ENCODE measurements at places on chromosomes 12 and 14. TPM values are rescaled to one million over a fixed set of nuclear protein-coding genes. Genes with fewer than 3 reads are reported as not detected.

The SMOC1 gene
- total RNA-seq = 2.9 TPM

The CABP1 gene
- not detected for total RNA-seq

The LIN7A gene
- 25.6 TPM for total RNA-seq

DNA sequence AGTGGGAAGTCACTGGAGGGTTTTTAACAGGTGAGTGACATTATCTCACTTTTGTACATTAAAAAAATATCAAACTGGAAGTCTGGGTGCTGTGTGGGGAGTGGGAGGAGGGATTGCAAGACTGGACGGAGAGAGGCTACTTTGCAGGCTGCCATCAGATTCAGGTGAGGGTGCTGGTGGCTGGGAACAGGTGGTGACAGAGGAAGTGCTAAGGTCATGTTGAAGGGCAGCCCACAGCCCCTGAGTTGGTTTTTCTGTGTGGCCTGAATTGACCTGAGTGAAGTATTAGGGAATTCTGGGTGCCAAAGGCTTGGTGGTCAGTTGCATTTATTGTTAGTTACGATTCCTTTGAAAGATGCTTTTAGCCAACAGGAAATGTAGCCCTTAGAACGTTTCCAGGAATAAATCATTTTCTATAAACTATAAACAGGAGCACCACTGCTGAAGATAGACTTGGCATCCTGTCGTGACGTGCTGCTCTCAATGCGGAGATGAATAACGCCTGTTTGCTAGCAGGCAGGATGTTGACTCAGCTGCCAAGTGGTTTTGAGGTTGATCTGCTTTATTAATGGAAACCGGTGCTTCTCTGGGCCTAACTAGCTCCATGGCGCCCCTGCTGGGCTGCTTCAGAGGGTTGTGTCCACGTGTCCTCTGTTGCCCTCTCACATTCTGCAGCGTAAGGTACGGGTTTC lies 707.5 kb upstream of the TMEM132C start:
- H3K27ac ChIP-seq = peak overlapping the region; percentile 38
- DNase-seq = no peak
- no peaks in the 10 kb centered on the region for H3K27me3 ChIP-seq

DNA sequence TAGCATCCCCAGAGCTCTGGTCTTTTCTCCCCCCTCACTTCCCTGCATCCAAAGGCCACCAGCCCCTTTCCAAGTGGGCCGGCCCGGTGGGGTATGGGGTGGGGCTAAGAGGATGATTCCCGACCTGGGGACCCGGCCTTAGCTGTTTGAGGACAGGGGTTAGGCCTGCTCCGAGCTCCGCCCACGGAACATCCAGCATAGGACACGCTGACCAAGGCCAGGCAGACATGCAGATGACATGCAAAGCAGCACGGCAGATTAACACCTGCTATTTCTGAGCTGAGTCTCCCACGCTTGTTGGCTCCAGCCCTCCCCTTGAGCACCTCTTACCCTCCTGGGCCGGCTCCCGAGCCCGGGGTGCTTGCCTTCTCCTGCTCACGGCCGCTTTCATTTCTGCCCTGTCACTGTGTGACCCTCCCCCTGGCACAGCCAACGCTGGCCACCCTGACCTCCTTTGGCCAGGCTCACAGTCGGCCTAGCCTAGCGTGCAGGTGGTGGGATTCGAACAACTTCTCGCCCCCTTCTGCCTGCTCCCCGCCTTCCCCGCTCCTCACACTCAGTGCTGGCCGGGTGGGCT lies 40.2 kb downstream of the TEAD4 start:
- no peaks in the 10 kb centered on the region for H3K36me3 ChIP-seq
- no peak for DNase-seq
- H3K4me1 ChIP-seq = no peaks in the 10 kb centered on the region
- no peak overlapping the region for H3K27ac ChIP-seq
- no peaks in the 10 kb centered on the region for H3K27me3 ChIP-seq
- H3K4me3 ChIP-seq = no peak overlapping the region

- no peak for DNase-seq
- H3K27ac ChIP-seq = no peak overlapping the region
- H3K4me3 ChIP-seq = no peak overlapping the region
- no peaks in the 10 kb centered on the region for H3K36me3 ChIP-seq
Observed at GRCh38 chr12:119372540-119372939, 38.0 kb downstream of the CCDC60 start.
